ENCODE measurements at places on chromosomes 6 and 20.

GRCh38 chr20:16243470-16243869 lies 329.8 kb downstream of the KIF16B start:
- DNase-seq: no peak

DNA sequence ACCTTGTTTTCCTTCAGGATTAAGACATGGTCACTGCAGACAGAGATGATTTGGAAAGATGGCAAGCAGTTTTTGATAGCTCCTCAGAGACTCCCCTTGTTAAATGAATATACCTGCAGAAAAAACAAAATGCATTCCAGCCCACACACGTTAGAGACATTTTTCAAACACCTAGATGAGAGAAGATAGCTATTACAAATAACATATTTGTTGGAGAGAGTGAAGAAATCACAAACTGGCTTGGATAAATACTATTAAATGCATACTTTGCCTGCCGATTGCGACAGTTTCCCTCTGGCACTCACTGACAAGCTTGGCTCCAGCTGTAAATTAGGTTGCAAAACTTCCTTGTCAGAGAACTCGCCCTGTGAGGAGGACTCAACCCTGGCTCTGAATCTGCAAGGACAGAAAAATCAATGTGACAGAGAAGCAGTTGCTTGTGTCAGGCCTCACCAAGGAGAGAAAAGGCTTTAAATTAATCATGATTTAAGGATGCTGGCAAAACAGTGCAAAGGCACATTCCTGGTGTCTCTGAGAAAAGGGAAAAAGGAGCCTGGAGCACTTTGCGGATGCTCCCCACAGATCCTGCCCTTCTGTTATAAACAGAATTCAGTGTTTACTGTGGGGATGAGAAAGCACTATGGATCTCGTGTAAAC lies 423.7 kb upstream of the MARCKS start:
- no peak for DNase-seq

- DNase-seq: no peak
These were observed 80.9 kb downstream of the GJA1 start for GRCh38 chr6:121516331-121516730.

DNA sequence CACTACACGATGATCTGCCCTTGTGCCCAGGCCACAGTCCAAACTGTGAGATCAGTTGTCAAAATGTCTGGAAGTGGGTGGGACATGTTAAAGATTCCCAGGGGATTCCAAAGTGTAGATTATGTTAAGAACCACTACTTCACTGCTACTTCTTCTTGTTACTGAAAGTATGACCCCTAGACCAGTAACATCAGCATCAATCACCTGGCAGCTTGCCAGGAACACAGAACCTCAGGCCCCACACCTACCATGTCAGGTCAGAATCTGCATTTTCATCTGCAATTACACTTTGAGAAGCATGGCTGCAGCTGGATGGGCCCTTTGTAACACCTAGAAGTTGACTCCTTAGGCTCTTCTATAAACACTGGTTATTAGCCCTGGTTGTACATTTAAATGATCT lies 36.1 kb downstream of the RFPL4B start:
- no peak for DNase-seq

DNA sequence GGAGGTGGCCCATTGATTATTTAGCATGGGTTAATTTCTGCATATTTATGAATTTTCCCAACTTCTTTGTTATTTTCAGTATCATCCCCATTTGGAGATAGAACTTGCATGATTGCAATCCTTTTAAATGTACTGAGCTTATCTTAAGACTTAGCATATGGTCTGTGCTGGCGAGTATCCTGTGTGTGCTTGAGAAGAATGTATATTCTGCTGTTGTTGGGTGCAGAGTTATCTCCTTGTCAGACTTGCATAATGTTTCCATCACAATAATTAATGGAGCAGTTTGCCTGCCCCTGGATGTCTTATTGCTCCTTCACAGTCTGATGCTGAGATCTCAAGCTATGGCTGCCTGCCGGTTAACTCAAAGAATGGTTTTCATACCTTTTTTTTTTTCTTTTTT lies 112.6 kb downstream of the CDYL start:
- DNase-seq: no peak

GRCh38 chr20:11497545-11497944 lies 420.1 kb upstream of the BTBD3 start:
- DNase-seq: no peak

GRCh38 chr20:38136421-38137245 lies 28.4 kb downstream of the TGM2 start:
- no peak for DNase-seq

DNA sequence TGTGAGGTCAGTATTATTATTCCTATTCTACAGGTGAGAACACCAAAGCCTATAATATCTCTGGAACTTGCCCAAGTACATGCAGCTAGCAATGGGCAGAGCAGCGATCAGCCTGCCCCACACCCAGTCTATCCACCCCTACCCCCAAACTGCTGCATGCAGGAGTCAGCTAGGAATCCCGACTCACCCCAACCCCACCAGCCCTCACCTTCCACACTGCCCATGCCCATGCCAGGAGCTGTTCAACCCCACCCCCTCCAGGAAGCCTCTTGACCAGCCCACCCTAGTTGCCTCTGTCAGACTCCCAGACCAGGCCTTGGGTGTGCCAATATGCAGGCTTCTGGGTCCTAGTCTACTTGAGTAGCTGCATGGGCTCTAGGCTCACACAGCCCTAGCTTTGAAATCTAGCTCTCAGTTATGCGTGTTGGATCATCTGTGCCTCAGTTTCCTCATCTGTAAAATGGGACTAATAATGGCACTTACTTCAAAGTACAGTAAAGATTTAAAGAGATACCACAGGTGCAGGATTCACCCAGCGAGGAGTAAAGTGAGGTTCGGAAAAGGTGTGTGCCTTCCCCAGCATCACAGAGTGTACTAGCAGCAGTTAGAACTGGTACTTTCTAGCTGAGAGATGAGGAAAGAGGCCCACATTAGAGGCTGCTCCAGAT lies 173.2 kb downstream of the VEGFA start:
- DNase-seq: no peak

DNA sequence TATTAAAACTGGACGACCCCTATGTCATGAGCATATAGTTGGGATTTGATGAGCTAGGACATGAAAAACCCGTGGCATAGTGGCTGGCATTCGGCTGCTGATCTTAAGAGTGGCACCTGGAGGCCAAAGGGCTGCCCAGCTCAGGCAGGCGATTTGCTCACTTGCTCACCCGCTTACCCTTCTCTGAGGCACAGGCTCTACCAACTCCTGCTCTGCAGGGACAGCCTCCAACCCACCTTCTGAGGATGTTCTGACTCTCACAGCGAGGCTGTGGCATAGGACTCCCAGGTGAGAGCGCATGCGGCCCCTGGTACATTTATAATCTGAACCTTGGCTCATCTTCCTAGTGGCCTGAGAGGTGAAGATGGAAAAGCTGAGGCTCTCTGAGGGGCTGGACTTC lies 995 bp downstream of the RSPO4 start:
- no peak for DNase-seq

- DNase-seq: no peak
These were observed 26.8 kb upstream of the TMEM217 start for GRCh38 chr6:37284781-37285180.

- no peak for DNase-seq
These were observed 21.1 kb upstream of the GMPR start for GRCh38 chr6:16217156-16217721.

DNA sequence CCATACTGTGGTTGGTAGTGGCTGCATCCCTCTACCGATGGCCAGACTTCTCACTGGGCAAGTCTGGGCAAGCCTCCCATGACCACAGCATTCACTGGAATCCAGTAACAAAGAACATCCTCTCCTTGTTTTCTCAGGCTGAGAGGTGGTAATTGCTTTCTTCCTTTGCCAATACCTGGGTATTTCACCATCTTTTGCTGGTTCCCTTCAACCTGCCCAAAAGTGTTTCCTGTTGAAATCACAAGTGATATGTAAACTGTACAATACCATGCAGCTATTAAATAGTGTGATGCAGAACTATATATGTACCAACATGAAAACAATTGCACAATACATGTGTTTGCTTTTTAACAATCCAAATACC lies at the start of gene PTCHD4:
PTCHD4 (minus strand) TSS at position 55 of the 364 bp plus-strand sequence. CDS start 42,240 bp downstream, outside the sequence.
- DNase-seq: no peak

DNA sequence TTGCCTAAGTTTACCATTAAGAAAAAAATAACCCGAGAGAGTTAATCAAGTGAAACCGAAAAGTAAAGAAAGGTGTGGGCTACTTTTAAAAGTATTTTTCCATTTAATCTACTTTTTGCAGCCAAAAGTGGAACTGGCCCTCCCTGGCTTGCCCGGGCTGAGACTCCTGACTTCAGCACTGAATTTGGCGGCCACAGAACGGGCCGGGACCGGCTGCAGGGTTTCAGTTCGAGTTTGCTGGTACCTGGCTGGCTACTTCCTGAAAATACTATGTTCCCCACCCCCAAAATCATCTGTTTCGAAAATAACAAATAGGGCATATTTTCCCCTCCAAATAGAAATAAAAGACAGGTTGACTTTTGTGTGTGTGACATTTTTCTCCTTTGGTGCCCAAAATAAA lies 173.4 kb upstream of the EXOC2 start:
- DNase-seq: no peak

DNA sequence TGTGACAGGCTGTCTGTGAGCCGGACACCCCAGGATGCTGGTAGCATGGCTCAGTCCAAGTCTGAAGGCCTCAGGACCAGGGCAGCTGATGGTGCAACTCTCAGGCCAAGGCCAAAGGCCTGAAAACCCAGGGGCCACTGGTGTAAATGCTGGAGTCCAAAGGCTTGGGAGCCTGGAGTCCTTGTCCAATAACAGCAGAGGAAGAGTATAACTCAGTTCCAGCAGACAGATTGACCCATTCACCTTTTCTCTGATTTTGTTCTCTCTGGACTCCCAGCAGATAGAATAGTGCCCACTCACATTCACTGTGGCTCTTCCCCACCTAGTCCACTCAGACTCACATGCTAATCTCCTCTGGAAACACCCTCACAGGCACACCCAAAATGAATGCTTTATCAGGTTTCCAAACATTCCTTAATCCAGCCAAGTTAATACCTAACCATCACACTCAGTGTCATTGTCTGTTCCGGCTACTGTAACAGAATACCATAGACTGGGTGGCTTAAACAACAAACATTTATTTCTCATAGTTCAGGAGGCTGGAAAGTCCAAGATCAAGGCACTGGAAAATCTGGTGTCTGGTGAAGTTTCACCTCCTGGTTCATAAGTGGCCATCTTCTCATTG lies 5.0 kb upstream of the TRAF3IP2 start:
- no peak for DNase-seq

DNA sequence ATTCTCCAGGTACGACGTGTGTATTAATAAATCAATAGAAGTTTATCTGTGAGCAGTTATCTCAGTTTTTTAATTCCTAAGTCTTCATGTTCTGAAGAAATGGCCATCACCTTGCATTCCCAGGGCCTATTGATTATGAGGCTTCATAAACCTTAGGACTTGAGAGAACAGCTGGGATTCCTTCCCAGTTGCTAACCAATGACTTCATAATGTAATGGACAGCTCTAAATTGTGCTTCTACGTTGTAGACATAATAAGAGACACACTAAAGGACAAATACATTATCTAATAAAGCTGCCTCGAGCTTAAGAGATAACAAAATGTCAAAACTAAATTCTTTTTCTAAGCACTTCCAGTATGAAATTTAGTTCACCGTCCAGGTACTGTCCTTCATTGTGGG lies 30.6 kb downstream of the TSHZ2 start:
- no peak for DNase-seq

GRCh38 chr6:5184218-5184617 lies 76.5 kb downstream of the LYRM4 start:
- DNase-seq: no peak

DNA sequence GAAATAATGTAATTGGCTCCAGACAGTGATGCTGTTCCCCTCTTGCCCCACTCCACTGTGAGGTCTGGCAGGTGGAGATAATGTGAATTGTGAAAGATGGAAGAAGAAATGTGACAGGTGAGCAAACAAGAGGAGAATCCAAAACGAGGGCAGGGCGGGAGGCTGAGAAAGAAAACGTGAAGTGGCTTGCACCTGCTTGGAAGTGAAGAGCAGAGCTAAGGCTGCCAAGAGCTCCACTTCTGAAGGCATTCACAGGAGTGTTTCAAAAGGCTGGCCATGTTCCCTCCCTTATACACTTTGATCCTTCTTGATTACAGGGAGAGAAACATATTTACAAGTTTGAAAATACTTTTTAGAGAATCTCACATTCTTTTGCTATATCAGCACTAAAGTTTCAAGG lies 359.4 kb downstream of the EPHA7 start:
- DNase-seq: no peak

DNA sequence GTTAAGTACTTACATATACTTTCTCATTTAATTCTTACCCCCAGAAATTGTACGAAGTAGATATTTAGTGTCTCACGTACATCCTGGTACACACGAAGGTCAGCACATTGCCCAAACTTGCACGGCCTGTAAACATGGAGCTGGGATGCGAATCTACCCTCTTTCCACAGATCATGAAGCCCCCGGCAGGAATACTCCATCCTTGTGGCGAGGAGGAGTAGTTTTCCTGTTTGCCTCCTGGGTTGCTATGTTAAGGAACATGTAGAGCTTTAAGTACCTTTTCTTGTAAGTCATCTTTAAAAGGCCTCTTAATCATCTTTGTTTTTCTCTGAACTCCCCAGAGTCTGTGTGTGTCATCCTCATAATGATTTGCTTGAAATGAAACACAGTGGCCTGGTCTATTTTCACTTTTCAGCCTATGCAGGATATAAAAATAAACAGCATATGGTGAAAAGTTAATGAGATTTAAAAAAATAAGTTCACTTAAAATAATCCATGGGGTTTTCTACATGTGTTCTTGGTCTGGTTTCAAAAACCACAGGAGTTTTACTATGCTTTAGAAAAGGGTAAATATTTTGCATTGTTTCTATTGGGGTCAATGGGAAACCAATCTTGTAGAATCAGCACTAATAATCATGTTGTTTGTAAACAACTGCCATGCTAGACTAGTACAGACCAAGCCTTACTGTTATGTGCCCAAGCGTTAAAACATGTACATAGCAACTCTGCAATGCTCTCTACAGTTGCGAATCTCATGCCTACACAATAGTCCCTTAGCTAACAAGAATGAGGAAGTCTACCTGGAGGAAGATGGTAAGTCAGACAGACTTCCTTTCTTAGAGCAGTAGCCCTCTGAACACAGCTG lies 9.3 kb upstream of the ARID1B start:
- DNase-seq: no peak

DNA sequence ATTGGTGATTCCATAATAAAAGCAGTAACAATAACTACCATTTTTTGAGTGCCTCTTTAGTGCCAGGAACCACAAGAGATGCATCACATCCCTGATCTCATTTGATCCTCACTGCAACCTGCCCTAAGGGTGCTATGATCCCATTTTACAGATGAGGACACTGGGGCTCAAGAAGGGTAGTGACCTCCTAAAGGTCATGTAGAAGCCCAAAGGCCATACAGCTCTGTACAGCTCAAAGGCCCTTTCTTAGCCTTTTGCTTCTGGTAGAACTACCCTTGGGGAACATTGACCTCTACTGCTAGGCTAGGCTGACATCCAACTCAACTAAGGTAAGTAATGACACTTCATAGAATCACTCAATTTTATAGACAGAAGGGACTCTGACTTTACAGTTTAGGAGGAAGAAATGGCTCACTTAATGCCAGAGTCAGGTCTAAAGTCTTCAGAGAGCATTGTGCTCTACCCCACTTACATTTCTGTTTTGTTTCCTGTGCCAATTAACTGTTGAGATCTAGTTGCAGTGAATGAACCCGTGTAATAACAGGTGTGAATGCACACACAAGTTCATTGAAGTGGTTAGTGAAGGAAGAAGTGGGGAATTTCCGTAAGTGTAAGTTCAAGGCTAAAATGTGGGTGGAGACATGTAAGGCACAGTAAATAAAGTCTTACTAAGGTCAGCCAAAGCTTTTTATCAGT lies 10.7 kb downstream of the SLC9A8 start:
- no peak for DNase-seq

- no peak for DNase-seq
These were observed 329.7 kb downstream of the MAFB start for GRCh38 chr20:40359131-40359912.

- no peak for DNase-seq
These were observed at the start of gene UBD for GRCh38 chr6:29559524-29560287. UBD (minus strand) TSS chr6:29559732; CDS start chr6:29559701, 31 bp downstream.
